Caco-2 (cell line): ENCODE measurements at places on chromosomes 12 and 14. TPM values are rescaled to one million over a fixed set of nuclear protein-coding genes. Genes with fewer than 3 reads are reported as not detected.

DNA sequence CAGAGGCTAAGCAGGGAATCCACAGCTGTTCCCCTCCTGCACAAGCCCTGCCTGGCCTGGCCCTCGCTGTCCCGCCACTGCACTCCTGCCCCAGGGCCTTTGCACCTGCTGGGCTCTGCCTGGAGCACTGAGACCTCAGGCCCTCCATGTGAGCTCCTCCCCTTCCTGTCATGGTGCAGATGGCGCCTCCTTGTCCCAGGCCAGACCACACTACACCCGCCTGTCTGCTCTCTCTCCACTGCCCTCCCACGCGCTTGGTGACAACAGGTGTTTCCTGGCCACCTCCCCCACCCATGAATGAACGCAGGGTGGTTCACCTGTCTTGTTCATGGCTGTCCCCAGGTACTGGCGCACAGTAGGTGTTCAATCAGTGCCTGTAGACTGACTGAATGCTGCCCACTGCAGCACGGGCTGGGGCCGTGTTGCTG lies 82.9 kb downstream of the NCOR2 start:
- H3K4me1 ChIP-seq, result 0 out of 2 replicates have a peak, but pooled peaks cover 3% of the 10 kb centered on the region
- DNase-seq, result no peak
- peaks cover 1% of the 10 kb centered on the region for H3K36me3 ChIP-seq
- no peak overlapping the region for H3K27ac ChIP-seq

RIC8B gene
- total RNA-seq, result 7.8 and 7.9 TPM in 2 replicates

- no peaks in the 10 kb centered on the region for H3K36me3 ChIP-seq
- DNase-seq, result no peak
- H3K27me3 ChIP-seq, result no peaks in the 10 kb centered on the region
- no peak overlapping the region for H3K27ac ChIP-seq
Observed at GRCh38 chr12:108784270-108784669, 53.0 kb upstream of the CORO1C start.

DNA sequence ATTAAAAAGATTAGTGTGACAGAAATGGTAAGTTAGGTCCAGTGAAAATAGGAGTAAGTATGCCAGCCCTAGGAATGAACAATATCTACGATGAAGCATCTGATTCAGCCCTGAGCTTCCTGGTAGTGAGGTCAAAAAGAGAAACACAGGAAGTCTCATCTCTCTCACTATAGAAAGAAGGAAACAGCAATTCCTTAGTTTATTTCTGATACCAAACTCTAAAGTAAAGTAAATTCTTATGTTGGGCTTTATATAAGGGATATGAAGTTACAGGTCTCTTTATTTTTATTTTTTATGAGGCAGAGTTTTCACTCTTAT lies 76.7 kb upstream of the RFLNA start:
- DNase-seq, result no peak
- no peak overlapping the region for H3K27ac ChIP-seq
- H3K4me1 ChIP-seq, result no peaks in the 10 kb centered on the region
- no peak overlapping the region for H3K4me3 ChIP-seq
- H3K36me3 ChIP-seq, result no peaks in the 10 kb centered on the region
- no peaks in the 10 kb centered on the region for H3K27me3 ChIP-seq

PAX9 gene
- 6.9 and 7.2 TPM in 2 replicates for total RNA-seq

UNC79 gene
- 0.07 and 0.14 TPM in 2 replicates for total RNA-seq

AKAP5 gene
- 15.0 and 15.9 TPM in 2 replicates for total RNA-seq

SDSL gene
- 4.0 and 4.5 TPM in 2 replicates for total RNA-seq

- no peak for DNase-seq
- no peaks in the 10 kb centered on the region for H3K27me3 ChIP-seq
- no peak overlapping the region for H3K4me3 ChIP-seq
- no peaks in the 10 kb centered on the region for H3K36me3 ChIP-seq
- H3K27ac ChIP-seq, result no peak overlapping the region
- peaks cover 5% of the 10 kb centered on the region; the same call in 1 of the 2 replicates for H3K4me1 ChIP-seq
Observed at GRCh38 chr12:59055204-59055860, 135.0 kb upstream of the LRIG3 start.

CCDC77 gene
- 33.0 and 33.9 TPM in 2 replicates for total RNA-seq

PSME1 gene
- total RNA-seq, result 130 and 141 TPM in 2 replicates

CACNB3 gene
- 20.4 and 28.2 TPM in 2 replicates for total RNA-seq

KRT80 gene
- 0.26 and 0.29 TPM in 2 replicates for total RNA-seq

DNA sequence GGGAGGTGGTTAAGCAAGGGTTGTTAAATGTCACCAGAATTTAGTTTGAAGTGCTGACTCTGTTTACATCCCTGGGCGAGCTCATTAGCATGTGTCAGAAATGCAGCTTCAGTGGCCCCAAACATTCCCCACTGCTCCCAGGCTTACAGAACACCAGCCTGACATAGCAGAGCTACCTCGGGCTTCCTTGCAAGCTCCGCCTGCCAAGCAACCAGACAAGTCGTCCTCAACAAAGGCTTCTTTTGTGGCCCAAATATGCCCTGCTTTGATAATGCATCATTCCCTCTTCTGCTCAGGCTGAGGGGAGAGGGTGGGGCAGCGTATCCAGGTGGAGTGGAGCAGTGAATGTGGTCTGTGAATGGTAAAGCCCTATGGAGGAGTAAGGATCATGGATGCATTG lies 28.0 kb downstream of the ERH start:
- no peak overlapping the region for H3K4me3 ChIP-seq
- no peaks in the 10 kb centered on the region for H3K4me1 ChIP-seq
- no peaks in the 10 kb centered on the region for H3K36me3 ChIP-seq
- no peaks in the 10 kb centered on the region for H3K27me3 ChIP-seq

CYP27B1 gene
- 6.9 and 7.1 TPM in 2 replicates for total RNA-seq

OR8S1 gene
- total RNA-seq, result not detected in 2 replicates

DNA sequence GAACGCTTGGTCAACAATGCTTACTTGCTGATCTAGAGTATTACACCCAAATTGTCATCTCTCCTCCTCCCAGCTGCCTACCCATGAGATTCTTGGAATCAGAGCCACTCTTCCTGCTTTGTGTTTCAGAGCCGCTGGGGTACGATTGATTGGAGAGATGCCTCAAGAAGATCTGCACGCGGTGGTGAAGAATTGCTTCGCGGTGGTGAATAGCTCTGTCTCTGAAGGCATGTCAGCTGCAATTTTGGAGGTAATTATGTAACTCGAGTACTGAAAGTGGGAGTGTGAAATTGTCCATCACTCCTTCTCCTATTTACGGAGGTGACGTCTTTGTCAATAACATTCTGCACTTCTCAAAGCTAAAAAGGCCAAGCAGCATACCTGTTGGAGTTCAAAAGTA lies 93.9 kb downstream of the GLT1D1 start:
- no peaks in the 10 kb centered on the region for H3K27me3 ChIP-seq
- no peak overlapping the region for H3K27ac ChIP-seq
- no peak for DNase-seq
- H3K36me3 ChIP-seq, result no peaks in the 10 kb centered on the region
- H3K4me3 ChIP-seq, result no peak overlapping the region
- H3K4me1 ChIP-seq, result no peaks in the 10 kb centered on the region

- no peak overlapping the region for H3K27ac ChIP-seq
- no peaks in the 10 kb centered on the region for H3K4me1 ChIP-seq
- H3K36me3 ChIP-seq, result no peaks in the 10 kb centered on the region
- no peak overlapping the region for H3K4me3 ChIP-seq
Observed at GRCh38 chr12:28024231-28024995, 51.9 kb upstream of the PTHLH start.

GRCh38 chr12:2359725-2360629 lies 307.2 kb downstream of the CACNA1C start:
- no peaks in the 10 kb centered on the region for H3K4me1 ChIP-seq
- no peak overlapping the region for H3K27ac ChIP-seq
- peak; percentile 26 for DNase-seq
- H3K4me3 ChIP-seq, result no peak overlapping the region
- no peaks in the 10 kb centered on the region for H3K36me3 ChIP-seq

DNA sequence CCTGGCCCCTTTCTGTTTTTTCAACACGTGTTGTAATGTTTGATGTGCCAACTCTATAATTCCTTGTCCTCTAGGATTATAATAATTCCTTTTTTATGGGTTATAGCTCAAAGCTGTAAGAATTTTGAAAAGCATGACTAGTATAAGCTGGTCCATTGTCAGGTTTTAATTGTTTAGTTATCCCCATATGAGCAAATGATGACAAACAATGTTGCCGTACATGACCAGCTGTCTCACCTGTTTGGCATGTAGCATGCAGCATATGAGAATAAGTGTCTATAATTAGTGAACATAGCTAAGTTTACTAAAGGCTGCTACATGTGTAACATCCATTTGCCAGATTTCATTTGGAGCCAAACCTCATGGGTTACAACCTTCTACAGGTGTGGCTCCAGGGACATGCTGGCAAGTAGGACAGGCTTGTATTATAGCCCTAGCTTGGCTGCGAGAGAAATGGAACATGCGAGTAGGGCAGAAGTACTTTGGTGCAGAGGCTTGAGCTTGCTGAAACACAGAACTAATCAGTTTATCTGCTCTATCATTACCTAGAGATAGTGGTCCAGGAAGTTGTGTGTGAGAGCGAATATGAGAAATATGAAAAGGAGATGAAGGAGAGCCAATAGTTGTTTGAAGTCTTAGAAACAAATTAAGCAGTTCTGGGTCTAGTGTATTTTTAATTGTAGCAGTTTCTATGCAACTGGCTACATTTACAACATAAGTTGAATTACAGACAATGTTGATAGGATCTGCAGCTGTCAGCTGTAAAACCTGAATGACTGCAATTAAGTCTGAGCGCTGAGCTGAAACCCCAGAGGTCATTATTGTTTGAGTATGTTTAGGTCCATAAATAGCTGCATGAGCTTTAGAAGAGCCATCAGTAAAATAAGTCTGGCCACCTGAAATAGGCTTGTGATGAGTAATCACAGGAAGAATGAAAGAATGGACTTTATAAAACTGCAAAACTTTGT lies 22.6 kb upstream of the MAPKAPK5 start:
- peak; percentile 41 for DNase-seq
- H3K27me3 ChIP-seq, result no peaks in the 10 kb centered on the region
- H3K4me3 ChIP-seq, result no peak overlapping the region
- H3K27ac ChIP-seq, result peak overlapping the region; percentile 8
- H3K4me1 ChIP-seq, result peaks cover 36% of the 10 kb centered on the region

PPFIA2 gene
- not detected in 2 replicates for total RNA-seq

SERPINA3 gene
- total RNA-seq, result 1.3 and 2.3 TPM in 2 replicates

SLC22A17 gene
- 3.1 and 3.7 TPM in 2 replicates for total RNA-seq

GRCh38 chr14:73461478-73462047 lies 3.2 kb upstream of the NUMB start:
- H3K36me3 ChIP-seq, result no peaks in the 10 kb centered on the region
- H3K4me3 ChIP-seq, result peak overlapping the region; percentile 42
- no peak for DNase-seq
- peaks cover 24% of the 10 kb centered on the region for H3K4me1 ChIP-seq

- no peak overlapping the region for H3K4me3 ChIP-seq
- H3K27me3 ChIP-seq, result no peaks in the 10 kb centered on the region
Observed at GRCh38 chr14:104091061-104091926, 5.8 kb downstream of the ASPG start.

- DNase-seq, result peak; percentile 76
- no peaks in the 10 kb centered on the region for H3K36me3 ChIP-seq
- H3K4me3 ChIP-seq, result peak overlapping the region; percentile 94
- H3K27me3 ChIP-seq, result no peaks in the 10 kb centered on the region
- H3K4me1 ChIP-seq, result peaks cover 16% of the 10 kb centered on the region; the same call in 1 of the 2 replicates
Observed at GRCh38 chr14:71320734-71321573, 413.7 kb downstream of the PCNX1 start.

DNA sequence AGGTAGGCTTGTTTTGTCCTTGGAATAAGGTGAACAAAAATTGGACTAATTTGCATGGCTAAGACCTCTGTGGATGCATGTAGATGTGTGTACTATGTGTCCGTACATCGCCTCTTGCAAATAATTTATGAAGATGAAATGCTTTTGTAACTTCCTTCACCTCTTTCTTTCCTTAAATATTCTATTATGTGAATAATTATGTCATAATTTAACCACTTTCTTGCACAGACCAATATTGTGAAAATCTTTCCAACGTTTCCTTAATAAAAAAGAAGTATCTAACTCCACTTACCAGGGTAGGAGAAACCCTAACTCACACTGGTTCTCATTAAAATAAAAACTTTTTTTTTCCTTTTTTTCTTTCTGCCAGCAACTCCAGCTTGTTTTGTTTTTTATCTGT lies 4.0 kb downstream of the NANOG start:
- H3K4me1 ChIP-seq, result no peaks in the 10 kb centered on the region
- H3K27me3 ChIP-seq, result no peaks in the 10 kb centered on the region
- no peak overlapping the region for H3K4me3 ChIP-seq
- DNase-seq, result no peak
- H3K27ac ChIP-seq, result no peak overlapping the region
- H3K36me3 ChIP-seq, result no peaks in the 10 kb centered on the region

DNA sequence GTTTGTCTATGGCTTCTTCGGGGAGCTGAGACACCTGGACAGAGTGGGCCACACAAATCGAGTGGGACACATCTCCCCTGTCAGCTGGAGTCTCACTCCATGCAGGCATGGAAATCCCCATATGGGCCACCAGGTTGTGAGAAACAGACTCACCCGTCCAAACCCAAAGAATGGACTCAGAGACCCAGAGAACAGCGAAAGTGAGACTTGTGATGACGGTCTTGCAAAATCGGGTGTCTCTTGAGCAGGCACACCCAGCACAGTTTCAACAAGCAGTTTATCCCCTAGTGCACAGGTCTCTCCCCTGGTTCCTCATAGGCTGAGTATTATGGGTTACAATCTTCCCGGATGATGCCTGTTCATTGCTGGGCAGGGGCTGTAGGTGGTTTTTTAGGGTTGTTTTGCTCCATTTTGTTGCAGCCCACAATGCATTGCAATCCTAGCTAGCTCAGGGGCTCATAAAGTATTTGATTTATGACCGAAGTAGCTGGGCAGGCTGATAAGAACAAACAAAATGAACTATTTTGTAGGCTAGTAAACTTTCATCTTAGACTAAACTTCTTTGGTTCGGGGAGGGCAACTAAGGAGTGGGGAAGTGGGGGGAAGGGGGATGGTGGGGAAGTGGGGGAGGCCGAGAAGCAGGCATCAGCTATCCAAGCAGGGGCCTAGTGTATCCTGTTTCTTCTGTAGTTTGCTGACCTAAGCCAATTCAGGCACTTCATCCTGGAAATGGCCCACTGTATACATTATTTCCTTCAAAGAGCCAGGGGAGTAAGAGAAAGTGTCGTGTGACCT lies 45.3 kb downstream of the IQSEC3 start:
- H3K27ac ChIP-seq, result no peak overlapping the region
- H3K4me1 ChIP-seq, result peaks cover 13% of the 10 kb centered on the region
- H3K27me3 ChIP-seq, result no peaks in the 10 kb centered on the region
- H3K36me3 ChIP-seq, result no peaks in the 10 kb centered on the region
- no peak overlapping the region for H3K4me3 ChIP-seq
- DNase-seq, result no peak

TAS2R13 gene
- 1.6 and 2.0 TPM in 2 replicates for total RNA-seq

DNA sequence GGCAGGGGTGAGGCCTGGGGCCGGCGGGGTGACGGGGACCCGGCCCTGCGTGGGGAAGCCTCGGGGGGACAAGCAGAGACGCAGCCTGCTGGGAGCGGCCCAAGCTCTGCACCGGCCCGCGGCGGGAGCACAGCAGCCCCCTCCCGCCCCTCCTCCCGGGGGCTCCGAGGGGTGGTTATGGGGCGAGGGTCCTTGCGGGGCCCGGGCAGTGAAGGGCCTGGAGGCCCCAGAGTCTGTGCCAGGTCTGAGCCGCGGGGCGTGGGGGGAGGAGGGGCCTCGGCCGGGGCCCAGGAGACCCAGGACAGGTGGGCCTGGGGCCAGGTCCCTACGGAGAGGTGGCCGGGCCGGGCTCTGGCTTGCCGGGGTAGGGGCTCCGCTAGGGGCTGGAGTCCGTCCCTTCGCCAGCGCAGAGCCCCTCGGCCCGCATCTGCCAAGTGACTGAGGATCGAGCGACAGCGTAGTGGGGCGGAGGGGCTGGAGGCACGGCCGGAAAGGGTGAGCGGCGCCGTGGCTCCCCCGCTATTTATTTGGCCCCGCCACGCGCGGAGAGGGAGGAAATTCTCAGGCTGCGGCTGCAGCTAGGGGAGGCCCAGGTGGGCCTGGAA lies 495 bp downstream of the TMEM121 start:
- H3K4me1 ChIP-seq, result peaks cover 12% of the 10 kb centered on the region
- H3K27me3 ChIP-seq, result no peaks in the 10 kb centered on the region
- H3K4me3 ChIP-seq, result peak overlapping the region; percentile 40
- no peaks in the 10 kb centered on the region for H3K36me3 ChIP-seq
- no peak for DNase-seq

ENDOU gene
- total RNA-seq, result 0.43 and 0.53 TPM in 2 replicates

HOTAIR gene
- 1.6 and 1.9 TPM in 2 replicates for total RNA-seq
